ENCODE measurements at places on chromosomes 7 and 10.
A peak's percentile ranks its signal among the peaks of the same experiment; 100 is the strongest.

- no peak for DNase-seq
Measured at GRCh38 chr10:14688606-14689005, 86.1 kb downstream of the FAM107B start.

- no peak for DNase-seq
Measured at GRCh38 chr10:97764519-97764931, 7.3 kb downstream of the SFRP5 start.

GRCh38 chr7:102318482-102318971 is 31.9 kb downstream of the SH2B2 start:
- DNase-seq = no peak

- no peak for DNase-seq
Measured at GRCh38 chr10:125037145-125037877, 95.4 kb downstream of the ZRANB1 start.

- DNase-seq = no peak
Measured at GRCh38 chr10:50874723-50875122, 10.7 kb downstream of the A1CF start.

- peak; percentile 39 for DNase-seq
Measured at GRCh38 chr7:100247152-100247757, 27.5 kb downstream of the PVRIG start.

DNA sequence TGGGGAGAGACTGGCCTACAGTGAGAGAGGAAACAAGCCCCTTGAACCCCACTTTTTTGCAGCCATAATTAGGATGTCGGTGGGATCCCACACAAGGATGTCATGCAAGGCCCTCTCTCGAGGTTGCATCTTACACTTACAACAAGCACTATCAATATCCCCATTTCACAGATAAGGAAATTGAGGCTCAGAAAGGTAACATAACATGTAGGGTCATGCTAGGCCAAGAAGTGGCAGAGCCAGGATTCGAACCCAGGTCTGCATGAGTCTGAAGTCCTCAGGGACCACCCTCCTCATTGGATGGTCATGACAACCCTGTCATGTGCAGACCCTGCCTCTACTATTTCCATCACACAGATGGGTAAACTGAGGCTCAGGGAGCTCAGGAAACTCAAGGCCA is 123.5 kb downstream of the C10orf105 start:
- DNase-seq = no peak

DNA sequence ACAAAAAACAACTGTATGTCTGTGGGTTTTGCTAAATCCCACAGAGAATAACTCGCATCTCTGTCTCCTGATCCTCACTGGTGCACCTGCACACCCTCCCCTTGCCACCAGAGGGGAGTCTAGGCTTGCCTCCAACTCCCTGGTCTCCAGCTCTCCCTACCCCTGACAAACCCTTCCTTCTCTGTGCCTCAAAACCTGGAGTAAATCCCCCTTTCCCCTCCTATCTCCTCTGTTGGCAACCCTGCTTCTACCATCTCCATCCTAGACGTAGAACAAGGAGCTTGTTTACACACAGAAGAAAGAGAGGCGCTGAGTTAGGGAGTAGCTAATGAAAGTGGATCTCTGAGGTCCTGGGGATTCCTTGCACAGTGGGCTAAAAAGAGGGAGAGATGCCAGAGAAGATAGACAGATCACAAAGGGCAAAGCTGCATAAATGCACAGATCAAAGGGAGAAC is 6.0 kb downstream of the MBLAC1 start:
- DNase-seq = peak; percentile 72

GRCh38 chr10:97427571-97428179 is 1.7 kb downstream of the PGAM1 start:
- peak; percentile 58 for DNase-seq

DNA sequence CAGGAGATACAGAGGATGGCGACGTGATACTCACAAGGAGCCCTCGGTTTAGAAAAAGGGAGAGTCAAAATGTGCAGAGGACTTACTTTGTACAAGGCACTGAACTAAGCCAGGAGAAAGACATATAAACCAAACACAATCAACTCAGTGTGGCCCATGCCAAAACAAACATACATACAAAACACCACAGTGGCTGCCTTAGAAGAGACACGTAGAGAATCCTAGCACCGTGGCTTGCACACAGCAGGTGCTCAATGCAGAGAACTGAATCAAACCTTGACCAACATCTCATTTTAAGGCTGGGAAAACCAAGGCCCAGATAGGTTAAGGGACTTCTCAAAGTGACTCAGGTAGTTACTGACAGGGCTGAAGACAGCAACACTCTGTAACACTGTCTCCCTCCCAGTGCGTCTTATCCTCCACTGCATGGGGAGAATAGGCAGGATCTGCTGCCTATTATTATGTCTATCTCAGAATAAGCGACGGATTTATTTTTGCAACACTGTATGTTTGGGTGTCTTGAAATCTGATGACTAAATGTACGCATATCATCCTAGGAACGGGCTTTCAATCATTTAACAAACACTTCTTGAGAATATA is 11.0 kb downstream of the SORBS1 start:
- DNase-seq = no peak

DNA sequence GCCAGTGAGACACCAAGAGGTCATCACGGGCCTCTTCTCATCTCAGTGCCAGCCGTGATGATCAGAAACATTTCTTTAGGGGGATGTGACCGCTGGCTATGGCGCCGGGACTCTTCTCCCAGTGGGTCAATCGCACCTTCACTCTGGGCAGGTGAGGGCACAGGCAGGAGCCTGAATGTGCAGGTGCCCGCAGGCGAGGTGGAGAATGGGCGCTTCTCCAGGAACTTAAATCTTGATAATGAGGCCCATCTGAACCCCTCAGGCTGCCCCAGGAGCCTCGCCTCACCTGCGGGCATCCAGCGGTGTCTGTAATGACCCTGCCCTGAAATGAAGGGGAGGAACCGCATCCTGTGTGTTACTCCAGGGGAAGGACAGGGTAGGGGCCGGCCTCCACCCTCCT is 204.7 kb downstream of the ADARB2 start:
- DNase-seq = no peak
